Stimulated activated CD4-positive, alpha-beta T cell treated with anti-CD3 and anti-CD28 coated beads, Interleukin-1b, Interleukin-23, amount 100 ng/mL, for 1 hour (primary cell): ENCODE measurements at places on chromosomes 12 and 14.

DNA sequence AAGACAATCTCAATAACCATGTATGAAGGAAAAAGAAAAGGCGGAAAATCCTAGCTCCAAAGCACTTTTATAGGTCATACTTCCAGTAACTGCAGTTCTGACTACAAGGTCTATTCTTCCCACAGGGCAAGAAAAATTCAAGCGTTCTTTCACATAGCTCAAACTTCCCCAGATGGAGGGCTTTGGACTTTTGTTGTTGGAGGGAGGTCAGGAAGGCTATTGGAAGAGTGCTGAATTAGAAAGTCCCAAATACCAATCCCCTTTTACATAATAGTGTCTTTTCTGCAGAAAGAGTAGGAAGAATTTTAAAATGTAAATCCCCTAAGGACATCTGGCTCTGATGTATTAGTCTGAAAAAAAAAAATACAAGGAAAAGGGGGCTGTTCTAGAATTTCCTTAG is 309.4 kb downstream of the MDGA2 start:
- DNase-seq: no peak

DNA sequence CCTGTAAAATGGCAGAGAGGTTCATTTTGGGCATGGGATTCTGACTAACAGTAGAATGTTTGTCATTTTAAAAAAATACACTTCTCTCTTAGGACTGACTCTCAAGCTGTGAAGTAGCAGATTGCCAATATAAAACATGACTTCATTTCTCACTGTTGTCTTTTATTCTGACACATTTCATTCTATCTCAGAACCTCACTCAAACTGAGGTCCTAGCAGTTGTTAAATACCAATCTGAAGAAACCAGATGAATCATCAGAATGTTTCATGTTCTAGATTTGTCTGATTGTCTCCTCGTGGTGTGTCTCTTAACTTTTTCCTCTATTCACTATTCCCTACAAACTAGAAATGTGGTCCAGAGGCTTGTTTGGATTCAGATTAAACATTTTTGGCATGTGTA is 276.5 kb upstream of the NPAS3 start:
- no peak for DNase-seq

DNA sequence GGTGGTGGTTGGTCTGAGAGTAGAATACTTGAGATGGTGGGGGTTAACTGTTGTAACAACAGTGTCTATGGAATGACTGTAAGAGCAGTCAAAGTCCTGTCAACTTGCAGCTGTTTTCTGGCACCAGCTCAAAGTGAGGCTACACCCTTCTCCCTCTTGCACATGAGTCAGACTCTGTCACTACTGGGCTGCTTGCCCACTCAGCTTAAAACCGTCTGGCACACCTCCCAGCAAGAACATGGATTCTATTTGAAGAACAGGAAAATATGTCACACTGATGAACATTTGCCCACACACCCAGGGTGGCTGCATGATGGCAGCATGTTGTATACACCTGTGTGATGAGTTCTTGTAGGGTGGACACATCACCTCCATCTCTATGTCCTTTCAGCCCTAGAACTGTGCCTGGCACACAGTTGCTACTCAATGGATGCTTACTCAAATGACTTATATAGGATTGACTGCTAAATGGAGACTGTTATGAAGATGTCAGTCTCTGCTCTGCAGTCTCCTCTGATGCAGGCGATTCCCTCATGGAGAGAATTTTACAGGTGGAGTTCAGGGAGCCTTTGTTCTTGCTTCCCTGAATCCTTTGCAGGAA is 19.3 kb upstream of the SERPINA6 start:
- DNase-seq: no peak

GRCh38 chr14:69088586-69088985 is 64.3 kb downstream of the DCAF5 start:
- no peak for DNase-seq

GRCh38 chr14:86501611-86502010 is 971.7 kb downstream of the FLRT2 start:
- DNase-seq: no peak

- DNase-seq: no peak
Observed at GRCh38 chr14:103994535-103995184, 52.3 kb upstream of the RD3L start.

DNA sequence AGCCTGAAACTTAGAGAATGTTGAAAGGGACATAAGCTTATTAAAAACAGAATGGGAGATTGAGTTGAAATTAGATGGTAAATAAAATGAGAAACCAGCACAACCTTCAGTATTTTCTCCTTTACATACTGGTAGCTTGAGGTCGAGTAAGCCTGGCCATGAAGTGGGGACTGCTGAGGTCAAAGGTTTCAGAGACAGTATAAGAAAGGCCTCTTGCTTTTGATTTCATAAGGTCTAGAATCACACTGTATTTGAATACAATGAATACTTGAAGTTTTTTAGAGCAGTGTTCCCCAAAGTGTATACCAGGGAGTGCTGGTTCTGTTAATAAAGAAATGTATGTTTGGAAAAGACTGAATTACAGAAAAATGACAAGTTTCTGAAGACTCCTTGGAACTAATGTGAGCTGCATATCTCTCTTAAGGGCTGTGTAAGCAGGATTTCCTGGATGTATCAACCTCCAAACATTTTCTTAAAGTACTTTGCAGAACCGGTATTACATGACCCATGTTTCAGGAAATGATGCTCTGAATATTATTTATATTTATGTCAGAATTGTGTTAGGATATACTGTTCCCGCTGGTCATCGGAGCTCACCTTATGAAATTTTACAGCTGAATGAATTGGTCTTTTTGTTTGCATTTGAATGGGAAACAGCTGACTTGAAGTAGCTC is 85.0 kb downstream of the AKAP6 start:
- no peak for DNase-seq

DNA sequence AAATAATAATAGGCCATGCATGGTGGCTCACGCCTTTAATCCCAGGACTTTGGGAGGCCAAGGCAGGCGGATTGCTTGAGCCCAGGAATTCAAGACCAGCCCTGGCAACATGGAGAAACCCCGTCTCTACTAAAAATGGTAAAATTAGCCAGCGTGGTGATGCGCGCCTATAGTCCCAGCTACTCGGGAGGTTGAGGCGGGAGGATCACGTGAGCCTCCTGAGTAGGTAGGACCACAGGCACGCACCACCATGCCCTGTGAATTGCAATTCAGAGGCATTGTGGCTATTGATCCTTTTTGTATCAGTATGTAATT is 2.3 kb downstream of the ARHGDIB start:
- no peak for DNase-seq

GRCh38 chr12:116606397-116606796 is 47.2 kb downstream of the MAP1LC3B2 start:
- DNase-seq: no peak

GRCh38 chr12:129564768-129565167 is 339.1 kb downstream of the TMEM132D start:
- no peak for DNase-seq

DNA sequence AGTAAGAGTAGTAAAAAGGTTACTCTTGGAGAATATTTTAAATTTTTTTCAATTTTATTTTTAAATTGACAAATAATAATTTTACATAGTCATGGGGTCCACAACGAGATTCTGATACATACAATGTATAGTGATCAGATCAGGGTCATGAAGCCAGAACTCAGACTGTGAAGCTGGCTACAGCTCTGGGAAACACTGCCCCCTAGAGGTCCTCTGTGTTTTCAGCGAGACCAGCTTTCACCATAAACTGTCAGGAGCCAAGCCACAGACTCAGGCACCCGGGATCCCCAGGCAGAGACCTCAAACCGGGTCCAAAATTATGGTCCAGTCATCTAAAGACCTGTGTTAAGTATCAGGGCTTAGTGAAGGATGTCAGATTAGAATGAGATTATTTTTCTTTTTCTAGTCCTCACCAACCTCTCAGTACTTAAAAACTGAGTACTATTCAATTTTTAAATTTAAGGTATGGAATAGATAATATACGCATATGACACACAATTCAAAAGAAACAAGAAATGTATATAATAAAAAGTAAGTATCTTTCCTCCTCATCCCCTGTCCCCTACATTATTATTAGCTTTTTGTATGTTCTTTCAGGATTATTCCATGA is 397.1 kb downstream of the MDGA2 start:
- DNase-seq: no peak

- DNase-seq: no peak
Observed at GRCh38 chr12:75836533-75836932, 195.0 kb downstream of the PHLDA1 start.

GRCh38 chr12:68434391-68435298 is 102.5 kb upstream of the MDM1 start:
- no peak for DNase-seq

DNA sequence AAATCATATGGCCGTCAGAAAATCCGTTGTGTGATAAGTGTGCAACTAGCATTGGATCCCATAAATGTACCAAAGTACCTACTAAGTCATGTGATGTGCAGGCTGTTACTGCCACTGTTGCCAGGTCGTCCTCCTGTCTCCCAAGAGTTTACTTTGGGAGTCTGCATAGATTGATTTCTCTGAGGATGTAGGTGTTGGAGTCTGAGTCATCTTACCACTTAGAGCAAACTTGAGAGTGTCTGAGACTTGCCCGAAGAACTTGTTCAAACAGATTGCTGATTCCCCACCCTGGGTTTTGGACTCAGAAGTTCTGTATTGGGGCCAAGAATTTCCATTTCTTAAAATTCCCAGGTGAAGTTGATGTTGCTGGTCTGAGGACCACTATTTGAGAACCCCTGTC is 11.4 kb downstream of the TMX1 start:
- DNase-seq: no peak

DNA sequence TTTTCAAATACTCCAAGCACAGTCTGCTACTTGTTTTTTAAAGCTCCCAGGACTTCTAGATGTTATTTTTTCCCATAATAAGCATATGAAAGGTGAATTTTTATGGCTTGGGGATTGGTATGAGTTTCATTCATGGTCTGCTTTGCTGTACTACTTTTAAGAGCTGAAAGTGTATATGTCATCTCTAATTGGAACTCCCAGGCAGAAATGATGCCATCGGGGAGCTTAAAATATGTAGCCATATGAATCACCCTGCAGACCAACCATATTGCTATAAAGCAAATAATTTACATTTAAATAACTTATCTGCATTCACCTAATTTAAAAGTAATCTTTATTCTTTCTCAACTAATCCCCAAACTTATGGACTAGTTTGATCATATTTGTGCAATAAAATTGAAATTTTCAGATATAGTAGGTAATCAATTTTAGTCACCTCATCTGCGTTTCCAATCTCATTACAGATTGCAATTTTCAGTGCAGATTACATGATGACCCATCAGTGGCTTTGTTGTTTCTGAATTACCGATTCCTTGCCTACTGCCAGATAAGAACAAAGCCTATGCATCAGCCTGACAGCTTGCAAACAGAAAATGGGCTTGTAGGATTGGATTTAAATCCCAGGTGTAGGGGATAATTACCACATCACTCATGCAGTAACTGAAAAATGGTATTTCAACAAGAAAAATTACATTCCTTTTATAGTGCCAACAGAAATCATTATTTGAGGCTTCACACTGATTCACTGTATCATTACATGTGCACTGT is 689.4 kb downstream of the NOVA1 start:
- DNase-seq: no peak

DNA sequence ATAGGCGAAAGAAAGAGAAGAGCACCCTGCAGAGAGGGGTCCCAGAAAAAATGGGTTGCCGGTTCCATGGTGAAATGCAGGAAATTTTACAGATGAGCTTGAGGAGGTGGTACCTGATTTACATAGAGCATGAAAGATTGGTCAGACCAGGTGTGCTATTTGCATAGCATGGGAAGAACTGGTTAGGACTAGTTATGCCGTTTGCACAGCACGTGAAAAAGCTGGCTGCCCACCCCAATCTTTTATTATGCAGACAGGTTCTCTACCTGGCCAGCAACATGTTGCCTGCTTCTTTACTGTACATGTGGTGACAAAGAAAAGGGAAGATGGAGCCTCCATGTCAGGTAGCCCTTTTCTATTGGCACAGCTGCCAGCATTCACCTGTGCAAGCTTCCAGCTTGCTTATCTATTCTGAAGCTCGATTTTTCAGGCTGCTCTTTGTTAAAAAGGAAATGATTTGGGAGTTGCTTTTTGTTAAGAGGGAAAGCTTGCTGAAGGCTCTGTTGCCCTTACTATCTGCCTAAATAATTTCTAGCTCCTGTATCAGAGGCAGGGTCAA is 62.9 kb upstream of the ELK3 start:
- no peak for DNase-seq

GRCh38 chr12:57553343-57554202 is 3.7 kb downstream of the KIF5A start:
- DNase-seq: no peak

GRCh38 chr12:128056136-128056801 is 210.7 kb upstream of the TMEM132C start:
- DNase-seq: no peak

- no peak for DNase-seq
Observed at GRCh38 chr12:58310809-58311622, 369.6 kb downstream of the ATP23 start.

DNA sequence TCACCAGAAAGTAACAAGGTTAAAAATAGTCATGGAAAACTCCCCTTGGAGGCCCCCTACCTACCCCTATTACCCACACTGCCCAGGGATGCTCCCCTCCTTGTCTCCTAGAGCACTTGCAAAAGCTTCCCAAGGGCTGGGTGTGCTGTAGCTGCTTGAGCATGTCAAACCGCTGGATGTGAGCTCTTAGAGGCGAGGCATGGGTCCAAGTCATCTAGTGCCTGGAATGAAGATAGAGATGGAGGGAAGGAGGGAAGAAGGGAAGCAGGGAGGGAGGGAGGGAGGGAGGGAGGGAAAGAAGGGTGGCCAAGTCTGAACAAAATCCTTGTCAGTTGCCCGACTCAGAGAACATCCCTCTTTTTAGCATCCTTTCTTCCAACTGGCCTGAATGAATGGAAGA is 43.1 kb downstream of the LTBP2 start:
- DNase-seq: no peak

- DNase-seq: no peak
Observed at GRCh38 chr12:46167412-46167811, 101.4 kb downstream of the SLC38A1 start.

DNA sequence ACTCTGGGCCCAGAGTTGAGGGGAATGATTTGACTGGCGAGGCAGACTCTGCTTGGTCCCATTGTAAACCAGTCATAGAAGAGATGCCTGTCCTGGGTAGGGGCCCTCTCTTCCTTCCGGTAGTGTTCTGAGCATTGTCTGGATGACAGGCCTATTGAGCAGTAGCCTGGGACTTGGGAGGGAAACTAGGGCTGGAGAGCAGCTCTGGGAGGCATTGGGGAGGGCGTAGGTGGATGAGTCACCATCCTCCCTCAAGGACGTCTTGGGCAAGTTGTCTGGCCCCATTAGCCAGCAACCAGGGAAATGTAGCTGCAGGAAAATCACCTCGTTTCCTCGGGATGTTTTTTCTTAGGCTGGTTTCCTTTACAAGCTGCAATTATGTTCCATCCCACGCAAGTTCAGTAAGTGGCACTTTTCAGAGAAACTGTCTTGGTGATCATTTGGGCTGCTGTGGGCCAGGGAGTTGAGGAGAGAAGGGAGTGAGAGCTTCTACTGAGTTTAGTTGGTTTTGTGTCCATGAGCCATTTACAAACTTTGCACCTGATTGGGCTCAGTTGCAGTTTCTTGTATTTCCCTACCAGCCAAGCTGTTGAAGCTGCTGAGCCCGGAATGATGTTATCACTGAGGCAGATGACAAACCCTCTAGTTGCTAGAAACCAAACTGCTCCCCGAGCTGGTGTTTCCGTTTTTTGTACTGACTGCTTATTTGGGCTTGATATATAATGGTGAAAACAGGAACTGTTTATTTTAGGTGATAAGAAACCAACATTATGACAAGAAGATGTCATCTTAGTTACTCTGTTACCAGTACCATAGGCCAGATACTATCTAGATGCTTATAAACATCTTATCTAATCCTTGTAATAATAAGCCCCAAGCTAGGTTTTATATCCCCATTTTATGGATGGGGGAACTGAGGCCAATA is 147.6 kb downstream of the CHST11 start:
- DNase-seq: no peak
